Occipital lobe (tissue), 3 donors: ENCODE measurements at places on chromosomes 4 and X. TPM values are rescaled to one million over a fixed set of nuclear protein-coding genes. Genes with fewer than 3 reads are reported as not detected.

DNA sequence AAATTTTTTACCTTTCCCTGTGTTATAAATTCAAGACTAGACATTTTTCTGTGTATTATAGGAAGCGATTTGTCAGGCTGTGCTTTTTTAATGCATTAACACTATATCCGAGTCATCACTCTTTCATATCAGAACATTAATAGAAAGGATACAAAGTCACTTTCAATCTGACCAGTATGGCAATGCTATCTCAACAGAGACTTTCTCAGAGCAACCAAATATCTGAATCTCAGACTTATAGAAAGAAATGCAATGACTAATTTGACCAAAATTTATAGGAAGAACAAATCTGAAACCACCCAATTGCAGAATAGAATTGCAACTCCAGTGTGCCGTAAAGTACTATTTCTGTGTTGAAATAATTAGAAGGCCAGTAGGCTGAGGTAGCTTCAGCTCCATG is 473 bp upstream of the TKTL2 start:
- no peak for DNase-seq

SPANXN4 gene
- total RNA-seq, result not detected

DNA sequence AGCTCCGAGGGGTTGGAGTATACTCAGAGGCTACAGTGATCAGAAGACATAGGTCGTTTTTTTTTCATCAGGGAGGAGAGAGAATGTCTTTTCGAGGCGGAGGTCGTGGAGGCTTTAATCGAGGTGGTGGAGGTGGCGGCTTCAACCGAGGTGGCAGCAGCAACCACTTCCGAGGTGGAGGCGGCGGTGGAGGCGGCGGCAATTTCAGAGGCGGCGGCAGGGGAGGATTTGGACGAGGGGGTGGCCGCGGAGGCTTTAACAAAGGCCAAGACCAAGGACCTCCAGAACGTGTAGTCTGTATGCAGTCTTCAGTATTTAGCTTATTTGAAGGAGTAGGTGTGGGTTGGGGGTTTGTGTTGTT is 500 bp downstream of the GAR1 start:
- DNase-seq, result no peak

GRCh38 chrX:100081503-100081902 is 328.6 kb downstream of the PCDH19 start:
- DNase-seq, result no peak

GRCh38 chrX:55342533-55343501 is 78.1 kb upstream of the PAGE3 start:
- DNase-seq, result no peak

IL3RA gene
- total RNA-seq, result 0.94 TPM

- DNase-seq, result no peak
Observed at GRCh38 chr4:10204401-10205058, 87.9 kb upstream of the WDR1 start.

CT45A5 gene
- total RNA-seq, result not detected

GRCh38 chrX:39877905-39878304 is 219.9 kb downstream of the BCOR start:
- DNase-seq, result no peak

DNA sequence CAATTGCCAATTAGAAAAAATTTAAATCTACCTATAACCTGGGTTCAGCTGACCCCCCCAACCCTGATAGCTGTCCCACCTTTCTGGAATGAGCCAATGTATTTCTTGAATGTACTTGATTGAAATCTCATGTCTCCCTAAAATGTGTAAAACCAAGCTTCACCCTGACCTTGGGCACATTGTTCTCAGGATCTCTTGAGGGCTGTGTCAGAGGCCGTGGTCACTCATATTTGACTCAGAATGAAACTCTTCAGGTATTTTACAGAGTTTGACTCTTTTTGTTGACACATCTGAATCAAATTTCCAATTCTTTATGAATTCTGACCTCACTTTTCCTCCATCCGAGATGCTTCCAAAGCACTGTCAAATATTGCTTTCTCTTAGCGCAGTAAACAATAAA is 115.3 kb upstream of the BEND4 start:
- DNase-seq, result no peak

WDR17 gene
- 80.5 TPM for total RNA-seq

DNA sequence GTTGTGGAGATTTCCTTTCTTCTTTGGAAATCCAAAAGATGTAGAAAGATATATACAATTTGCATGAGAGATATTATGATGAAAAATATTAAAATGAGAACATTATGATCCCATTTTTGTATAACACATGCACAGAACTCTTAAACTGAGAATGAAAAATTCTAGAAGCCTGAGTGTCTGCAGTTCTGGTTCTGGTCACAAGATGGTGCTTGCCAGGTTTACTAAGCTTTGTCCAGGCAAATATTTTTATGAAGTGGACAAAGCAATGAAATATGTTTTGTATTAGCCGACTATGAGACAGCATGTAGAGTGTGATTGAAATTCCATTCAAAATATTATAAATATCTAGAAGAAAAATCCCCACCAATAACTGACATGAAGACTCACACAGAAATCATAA is 2.2 kb downstream of the PWWP3B start:
- DNase-seq, result no peak

GRCh38 chr4:22434895-22435294 is 81.0 kb downstream of the ADGRA3 start:
- DNase-seq, result no peak

DNA sequence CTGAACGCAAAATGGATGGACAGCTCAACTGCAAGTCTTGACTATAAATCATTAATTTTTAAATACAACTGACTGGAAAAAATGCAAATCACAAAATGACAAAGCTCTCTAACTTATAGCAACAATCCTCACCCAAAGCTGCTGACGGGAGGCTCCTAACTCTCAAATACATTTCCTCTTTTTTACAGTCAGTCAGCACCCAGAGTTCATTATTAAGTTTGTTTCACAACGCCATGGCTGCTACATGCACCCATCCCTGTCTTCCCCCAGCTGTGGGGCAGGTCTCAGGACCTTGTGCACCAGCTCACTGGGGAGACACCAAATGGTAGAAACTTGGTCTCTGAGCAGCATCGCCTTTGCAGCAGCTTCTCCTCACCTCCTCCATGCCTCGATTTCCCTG is 97.6 kb downstream of the SLC34A2 start:
- DNase-seq, result no peak

DNA sequence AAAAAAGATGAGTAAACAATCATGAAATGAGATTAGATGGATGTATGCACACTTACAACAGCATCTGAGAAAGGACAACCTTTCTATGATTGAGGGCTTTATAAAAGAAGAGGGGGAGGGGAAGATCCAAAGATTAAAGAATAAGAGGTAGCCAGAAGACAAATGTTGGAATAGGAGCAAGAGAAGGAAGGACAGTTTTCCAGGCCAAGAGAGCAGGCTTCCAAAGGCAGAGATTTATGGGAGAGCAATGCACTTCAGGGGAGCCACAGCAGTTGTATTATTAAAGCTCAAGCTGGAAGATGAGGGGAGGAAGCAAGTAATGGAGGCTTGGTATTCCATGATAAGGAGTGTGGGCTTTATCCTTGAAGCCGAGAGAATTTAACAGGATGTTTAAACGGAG is 110.3 kb upstream of the PTPN13 start:
- DNase-seq, result no peak

SSX4 gene
- total RNA-seq, result not detected

- DNase-seq, result no peak
Observed at GRCh38 chr4:46648088-46648744, 258.3 kb upstream of the GABRA2 start.

DNA sequence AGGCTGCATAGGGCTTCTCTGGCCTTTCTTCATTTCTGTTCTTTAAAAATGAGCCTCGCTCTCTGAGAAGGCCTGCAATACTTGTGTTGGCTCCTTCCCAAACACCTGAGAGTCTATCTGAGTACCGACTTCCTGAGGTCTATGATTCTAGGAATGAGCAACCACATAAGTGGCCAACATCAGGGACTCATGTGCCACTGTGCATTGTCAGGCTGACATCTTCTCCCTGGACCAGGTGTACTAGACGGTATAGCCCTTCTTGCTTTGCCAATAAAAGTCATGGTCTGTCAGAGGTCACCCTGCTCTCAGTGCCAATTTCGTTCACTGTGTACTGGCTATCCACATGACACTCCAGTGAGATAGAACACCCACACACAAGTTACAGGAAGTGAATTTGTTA is 67.4 kb upstream of the EPHA5 start:
- DNase-seq, result no peak

COQ2 gene
- 13.4 TPM for total RNA-seq

GRCh38 chr4:38455092-38455862 is 208.7 kb upstream of the KLF3 start:
- DNase-seq, result no peak

GRCh38 chr4:169266661-169267060 is 4.1 kb downstream of the SH3RF1 start:
- no peak for DNase-seq

DNA sequence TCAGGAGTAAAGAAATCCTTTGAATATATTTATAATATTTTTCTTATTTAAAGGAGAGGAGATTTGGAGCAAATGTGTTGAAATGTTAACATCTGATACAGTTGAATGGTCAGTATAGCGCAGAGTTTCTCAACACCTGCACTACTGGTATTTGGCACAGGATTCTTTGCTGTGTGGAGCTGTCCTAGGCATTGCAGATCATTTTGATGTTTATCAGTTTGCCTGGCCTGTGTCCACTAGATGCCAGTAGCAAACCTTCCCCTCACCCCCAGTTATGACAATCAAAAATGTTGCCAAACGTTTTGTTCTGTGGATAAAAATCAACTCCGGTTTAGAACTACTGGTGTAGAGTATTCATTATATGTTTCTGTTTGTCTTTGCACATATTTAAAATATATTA is 765.3 kb upstream of the SLIT2 start:
- no peak for DNase-seq

DNA sequence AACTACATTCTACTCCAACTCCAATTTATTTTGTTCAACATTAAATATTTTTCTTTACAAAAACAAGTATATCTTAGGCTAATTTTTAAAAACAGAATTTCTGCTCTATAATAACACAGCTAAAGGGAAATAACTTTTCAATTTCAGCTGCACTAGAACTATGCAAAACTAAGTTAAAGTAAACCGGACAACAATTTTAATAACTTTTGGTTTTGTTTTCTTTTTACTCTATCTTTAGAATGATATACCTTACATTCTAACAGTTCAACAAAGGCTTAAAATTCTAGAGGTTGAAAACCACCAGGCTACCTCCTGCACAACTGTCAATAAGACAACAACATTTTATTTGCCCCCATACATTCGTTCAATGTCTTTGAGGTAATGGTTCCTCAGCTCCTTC is 18.7 kb upstream of the KCNE5 start:
- no peak for DNase-seq

- DNase-seq, result no peak
Observed at GRCh38 chrX:16826207-16826606, 39.9 kb downstream of the TXLNG start.
